AG04450 (cell line): ENCODE measurements at places on chromosomes 4 and X.
A peak's percentile ranks its signal among the peaks of the same experiment; 100 is the strongest.

DNA sequence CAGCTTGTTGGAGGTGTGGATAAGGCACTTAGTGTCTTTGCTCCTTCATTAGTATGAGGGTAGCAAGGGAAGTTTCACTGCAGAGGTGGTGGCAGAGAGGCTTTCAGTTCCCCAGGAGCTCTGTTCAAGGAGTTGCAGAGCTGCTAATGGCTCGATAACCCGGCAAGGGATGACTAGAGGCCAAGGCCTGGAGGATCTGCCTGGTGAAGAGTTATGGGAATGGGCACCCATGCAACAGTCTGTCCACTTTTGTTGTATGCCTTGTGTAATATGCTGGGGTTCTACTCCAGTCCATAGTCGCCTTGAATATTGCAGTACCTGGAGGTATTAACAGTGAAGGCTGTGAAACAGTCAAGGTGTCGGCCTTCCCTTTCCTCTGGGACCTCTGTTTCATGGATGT lies 67.8 kb upstream of the NBDY start:
- DNase-seq: no peak

DNA sequence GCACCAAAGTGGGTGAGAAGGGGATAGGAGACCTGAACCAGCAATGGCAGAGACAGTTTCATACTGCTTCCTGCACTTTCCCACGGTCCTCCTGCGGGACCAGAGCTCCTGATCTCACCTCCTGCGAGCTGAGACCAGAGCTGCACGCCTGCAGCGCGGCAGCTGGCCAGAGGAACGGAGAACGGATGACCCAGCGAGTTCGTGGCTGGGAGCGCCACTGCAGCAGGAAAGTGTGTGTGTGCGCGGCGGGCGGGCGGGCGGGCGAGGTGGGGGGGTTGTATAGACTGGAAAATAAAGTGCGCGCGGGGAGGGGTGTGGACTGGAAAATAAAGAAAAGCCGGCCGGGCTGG lies 16.5 kb downstream of the MCF2 start:
- DNase-seq: no peak

DNA sequence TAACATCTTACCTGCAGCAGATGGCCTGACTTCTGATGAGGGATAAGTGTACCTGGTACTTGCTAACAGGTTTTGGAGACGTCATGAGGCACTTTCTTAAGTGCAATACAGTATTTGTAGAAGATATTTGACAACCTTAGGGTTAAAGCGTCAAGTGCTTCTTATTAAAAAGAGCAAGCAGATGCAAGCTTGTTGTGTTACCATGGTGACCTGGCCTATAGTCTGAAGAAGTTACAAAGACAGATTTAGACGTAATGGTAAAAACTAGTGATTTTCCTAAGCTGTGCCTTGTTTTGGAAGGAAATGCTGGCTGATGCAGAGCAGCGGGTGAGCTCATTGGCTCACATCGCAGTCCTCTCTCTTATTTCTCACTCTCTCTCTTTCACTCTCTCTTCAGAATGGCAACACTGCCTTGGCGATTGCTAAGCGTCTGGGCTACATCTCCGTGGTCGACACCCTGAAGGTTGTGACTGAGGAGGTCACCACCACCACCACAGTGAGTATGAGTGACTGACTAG lies 243.6 kb downstream of the ANK2 start:
- DNase-seq: peak; percentile 10

DNA sequence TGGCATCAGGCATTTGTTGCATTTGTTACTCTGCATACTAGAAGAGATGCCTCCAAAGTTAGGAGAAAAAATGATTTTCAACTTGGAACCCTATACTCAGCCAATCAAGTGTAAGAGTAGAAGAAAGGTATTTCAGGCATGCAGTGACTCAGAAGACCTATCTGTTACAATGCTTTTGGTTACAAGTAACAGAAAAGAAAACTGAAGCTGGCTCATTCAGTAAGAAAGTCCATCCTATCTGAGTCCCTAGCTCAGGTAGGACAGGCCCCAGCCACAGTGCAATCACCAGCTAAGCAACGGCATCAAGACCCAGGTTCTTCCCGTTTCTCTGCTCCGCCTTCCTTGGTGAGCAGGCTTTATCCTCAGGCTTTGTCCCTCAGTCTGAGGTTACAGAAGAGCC lies 23.3 kb downstream of the MECP2 start:
- no peak for DNase-seq

- DNase-seq: no peak
Observed at GRCh38 chr4:129545599-129546278, 449.8 kb downstream of the C4orf33 start.

DNA sequence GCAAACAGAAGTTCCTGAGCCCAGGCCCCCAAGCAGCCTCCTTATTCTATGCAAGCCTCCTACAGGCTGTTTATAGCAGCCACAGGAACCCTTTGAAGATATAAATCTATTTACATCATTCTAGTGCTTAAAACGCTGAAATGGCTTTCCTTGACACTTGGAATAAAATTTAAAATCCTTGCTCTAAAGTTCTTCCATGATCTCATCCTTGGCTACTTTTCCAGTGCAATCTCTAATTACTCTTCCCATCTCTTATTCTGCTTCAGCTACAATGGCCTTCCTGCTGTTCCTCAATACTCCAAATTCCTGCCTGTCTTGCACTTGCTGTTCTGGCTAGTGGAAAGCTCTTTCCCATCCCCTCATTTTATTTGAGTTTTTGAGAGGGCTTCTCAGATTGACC lies 634.2 kb upstream of the NR3C2 start:
- DNase-seq: no peak
